Hematopoietic multipotent progenitor cell (in vitro differentiated cells): ENCODE measurements at places on chromosomes 6 and 20. TPM values are rescaled to one million over a fixed set of nuclear protein-coding genes. Genes with fewer than 3 reads are reported as not detected.
A peak's percentile ranks its signal among the peaks of the same experiment; 100 is the strongest.

Gene GSTA3
- total RNA-seq, result not detected

DNA sequence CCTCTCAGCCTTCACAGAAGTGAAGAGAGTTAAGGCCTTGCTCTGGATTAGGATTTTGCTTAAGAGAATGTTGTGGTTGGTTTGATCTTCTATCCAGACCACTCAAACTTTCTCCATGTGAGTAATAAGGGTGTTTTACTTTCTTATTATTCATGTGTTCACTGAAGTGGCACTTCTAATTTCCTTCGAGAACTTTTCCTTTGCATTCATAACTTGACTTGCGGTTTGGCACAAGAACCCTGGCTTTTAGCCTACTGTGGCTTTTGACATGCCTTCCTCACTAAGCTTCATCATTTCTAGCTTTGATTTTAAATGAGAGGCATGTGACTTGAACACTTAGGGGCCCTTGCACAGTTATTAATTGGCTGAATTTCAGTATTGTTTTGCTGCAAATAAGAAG is 166.1 kb upstream of the OPRM1 start:
- no peak for DNase-seq

- no peak for DNase-seq
Measured at GRCh38 chr6:3726421-3726820, 25.1 kb downstream of the PXDC1 start.

- no peak for DNase-seq
Measured at GRCh38 chr20:63611646-63612045, 15.3 kb downstream of the GMEB2 start.

GRCh38 chr6:118660218-118660569 is 8.8 kb upstream of the CEP85L start:
- peak; percentile 44 for DNase-seq

- no peak for DNase-seq
Measured at GRCh38 chr20:38414769-38415450, 20.2 kb downstream of the SNHG17 start.

Gene CNR1
- total RNA-seq, result under 0.01 TPM

- no peak for DNase-seq
Measured at GRCh38 chr6:26200918-26201721, 113.9 kb downstream of the HFE start.

DNA sequence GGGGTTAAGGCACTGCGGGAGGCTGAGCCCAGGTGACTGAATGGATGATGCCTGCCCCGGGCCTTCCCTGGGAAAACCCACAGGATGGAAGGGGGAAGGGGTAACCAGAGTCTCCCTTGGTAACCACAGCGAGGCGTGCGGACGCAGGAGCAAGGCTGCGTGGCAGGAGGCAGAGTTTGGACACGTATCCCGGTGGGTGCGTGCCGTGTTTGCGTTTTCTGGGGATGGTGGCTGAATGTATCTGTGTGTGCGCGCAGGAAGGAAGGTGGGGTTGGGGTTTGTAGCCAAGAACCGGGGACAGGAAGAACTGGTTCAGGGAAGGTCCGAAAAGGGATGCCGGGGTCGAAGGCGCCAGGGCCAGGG is 1.8 kb downstream of the MDGA1 start:
- no peak for DNase-seq

DNA sequence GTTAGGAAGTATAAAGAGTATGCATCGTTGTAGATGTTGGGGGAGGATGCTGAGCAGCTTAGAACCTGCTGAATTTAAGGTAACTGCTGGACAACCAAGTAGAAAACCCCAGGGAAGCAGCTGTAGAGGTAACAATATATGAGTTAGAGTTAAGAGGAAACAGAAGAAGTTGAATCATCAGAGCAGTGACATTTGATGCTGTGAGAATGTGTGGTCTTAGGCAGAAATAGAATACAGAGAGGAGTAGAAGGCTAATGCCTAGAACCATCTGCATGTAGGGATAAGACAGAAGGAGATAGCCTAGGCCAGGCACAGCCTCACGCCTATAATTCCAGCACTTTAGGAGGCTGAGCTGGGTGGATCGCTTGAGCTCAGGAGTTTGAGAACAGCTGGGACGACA is 22.6 kb upstream of the DYNLRB1 start:
- DNase-seq, result no peak

DNA sequence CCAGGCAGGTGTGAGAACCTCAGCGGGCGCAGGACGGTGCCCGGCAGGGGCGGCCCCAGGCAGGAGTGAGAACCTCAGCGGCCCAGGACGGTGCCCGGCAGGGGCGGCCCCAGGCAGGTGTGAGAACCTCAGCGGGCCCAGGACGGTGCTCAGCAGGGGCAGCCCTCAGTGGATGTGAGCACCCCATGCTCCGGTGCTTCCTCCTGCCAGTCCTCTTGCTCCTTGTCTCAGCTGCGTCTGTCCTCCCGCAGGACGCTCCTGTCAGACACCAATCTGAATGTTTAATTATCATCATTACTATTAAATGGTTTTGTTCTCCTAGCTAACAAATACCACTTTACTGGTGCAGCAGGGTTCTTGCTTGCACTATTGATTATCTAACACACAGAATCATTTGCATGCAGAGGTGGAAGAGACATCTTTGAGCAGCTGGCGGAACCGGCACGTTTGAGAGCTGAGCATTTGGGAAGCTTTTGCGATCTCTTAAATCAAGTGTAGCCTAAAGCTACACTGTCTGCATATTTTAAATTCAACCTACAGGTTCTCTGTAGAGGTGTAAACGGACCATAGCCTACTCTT is 39.4 kb upstream of the DACT2 start:
- no peak for DNase-seq

- no peak for DNase-seq
Measured at GRCh38 chr20:23456873-23457272, 4.2 kb upstream of the CST11 start.

Gene CCN5
- under 0.01 TPM for total RNA-seq

GRCh38 chr6:88856566-88856965 is 106.9 kb downstream of the RNGTT start:
- DNase-seq, result no peak

Gene KIAA0408
- total RNA-seq, result under 0.01 TPM

GRCh38 chr6:163530406-163530805 is 115.9 kb downstream of the QKI start:
- DNase-seq, result no peak

GRCh38 chr20:57195469-57196100 is 70.9 kb downstream of the BMP7 start:
- no peak for DNase-seq

Gene C2
- total RNA-seq, result 0.54 TPM

Gene C6orf141
- total RNA-seq, result 1.3 TPM

Gene COL12A1
- under 0.01 TPM for total RNA-seq

DNA sequence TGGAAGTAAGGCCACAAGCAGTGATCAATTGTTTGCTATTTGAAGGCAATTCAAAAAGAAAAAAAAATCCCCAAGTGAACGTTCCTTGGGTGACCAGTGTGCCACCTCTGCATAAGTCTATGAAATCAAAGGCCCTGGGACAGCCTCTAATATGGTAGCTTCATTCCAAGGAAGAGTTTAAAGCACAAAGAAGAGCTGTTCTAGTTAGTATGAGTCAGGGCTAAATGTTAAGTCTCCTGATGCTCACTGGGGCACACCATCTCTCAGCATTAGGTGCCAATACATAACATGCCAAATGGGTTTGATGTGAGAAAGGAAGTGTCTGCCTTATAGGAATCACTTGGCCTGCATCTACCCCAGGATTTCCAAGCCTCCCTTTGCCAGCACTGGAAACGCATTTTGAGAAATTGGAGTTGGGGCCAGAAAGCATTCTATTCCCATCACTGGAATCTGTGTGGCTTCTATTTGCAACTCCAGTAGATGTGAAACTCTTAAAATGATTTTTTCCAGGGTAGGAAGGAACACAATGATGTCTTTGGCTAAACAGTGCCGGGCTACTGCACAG is 13.0 kb downstream of the UNC5CL start:
- no peak for DNase-seq

Gene LY86
- total RNA-seq, result 2.2 TPM

- peak; percentile 39 for DNase-seq
Measured at GRCh38 chr6:108841377-108841855, 6.8 kb upstream of the ARMC2 start.

GRCh38 chr20:41095110-41095969 is 42.0 kb upstream of the PLCG1 start:
- peak; percentile 65 for DNase-seq

- no peak for DNase-seq
Measured at GRCh38 chr6:11179419-11180202, 52.9 kb downstream of the NEDD9 start.

Gene PHACTR3
- under 0.01 TPM for total RNA-seq

Gene NT5E
- under 0.01 TPM for total RNA-seq

Gene RIN2
- total RNA-seq, result 6.5 TPM

- DNase-seq, result no peak
Measured at GRCh38 chr20:33910529-33911327, 83.0 kb upstream of the RALY start.

DNA sequence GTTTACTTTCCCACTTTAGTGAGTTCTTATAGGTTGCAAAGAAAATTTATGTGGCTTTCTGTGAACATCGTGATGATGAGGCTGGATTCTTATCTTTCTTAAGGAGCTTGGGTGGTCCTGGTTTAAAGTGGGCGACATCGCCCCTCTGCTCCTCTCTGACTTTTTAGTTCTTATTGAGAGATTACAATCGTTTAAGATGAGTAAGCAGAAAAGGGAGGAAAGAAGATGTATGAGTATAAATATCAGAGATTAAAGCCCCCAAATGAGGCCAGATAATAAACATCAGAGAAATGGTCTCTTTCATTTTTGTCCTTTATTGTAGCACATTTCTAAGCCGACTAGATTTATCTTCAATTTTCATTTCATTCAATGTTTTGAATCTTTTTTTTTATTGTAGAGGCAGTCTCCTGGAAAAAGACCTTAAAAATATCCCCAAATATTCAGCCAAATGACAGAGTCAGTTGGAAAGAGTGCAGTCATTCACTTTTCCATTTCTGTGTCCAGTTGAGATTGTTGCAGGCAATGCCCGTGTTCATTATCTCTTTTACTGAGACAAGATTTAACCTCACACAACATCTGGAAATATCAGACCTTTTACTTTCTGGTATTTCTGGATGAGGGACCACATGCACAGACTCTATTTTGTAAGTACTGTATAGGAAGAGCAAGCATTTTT is 62.0 kb upstream of the PDE7B start:
- no peak for DNase-seq

Gene SUMO4
- total RNA-seq, result 4.3 TPM

GRCh38 chr6:89387516-89388201 is 24.4 kb downstream of the RRAGD start:
- no peak for DNase-seq

Gene CST2
- total RNA-seq, result not detected

DNA sequence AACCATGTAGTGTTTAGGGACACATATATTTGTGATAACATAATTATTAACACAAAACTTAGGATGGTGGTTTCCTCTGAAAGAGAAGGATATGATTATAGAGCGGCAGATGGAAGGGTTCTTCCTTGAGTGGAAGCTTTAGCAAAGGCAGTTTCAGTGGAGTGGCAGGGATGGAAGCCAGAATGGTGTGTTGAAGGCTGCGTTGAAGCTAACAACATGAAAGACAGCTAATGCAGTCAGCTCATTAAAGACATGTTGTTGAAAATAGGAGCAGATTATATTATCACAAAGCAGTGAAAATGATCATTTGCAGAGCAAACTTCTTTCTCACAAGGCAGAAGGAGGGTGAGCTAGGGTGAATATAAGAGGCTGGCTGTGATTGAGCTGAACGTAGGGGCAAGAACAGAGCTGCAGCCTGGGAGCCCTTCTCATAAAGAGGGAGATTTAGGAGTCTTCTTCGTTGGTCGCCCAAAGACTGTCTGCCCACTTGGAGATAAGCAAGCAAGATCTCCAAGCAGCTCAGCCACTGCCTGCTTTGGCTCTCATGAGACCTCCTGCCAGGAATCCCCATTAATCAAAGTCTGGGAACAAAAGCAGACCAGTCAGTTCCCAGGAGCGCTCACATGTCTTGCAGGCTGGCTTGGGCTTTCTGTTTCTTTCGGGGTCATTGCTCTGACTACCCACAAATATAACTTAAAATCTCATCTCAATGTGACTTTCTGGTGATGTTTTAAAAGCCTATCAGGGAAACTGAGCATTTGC is 2.6 kb upstream of the ANKRD6 start:
- DNase-seq, result no peak

DNA sequence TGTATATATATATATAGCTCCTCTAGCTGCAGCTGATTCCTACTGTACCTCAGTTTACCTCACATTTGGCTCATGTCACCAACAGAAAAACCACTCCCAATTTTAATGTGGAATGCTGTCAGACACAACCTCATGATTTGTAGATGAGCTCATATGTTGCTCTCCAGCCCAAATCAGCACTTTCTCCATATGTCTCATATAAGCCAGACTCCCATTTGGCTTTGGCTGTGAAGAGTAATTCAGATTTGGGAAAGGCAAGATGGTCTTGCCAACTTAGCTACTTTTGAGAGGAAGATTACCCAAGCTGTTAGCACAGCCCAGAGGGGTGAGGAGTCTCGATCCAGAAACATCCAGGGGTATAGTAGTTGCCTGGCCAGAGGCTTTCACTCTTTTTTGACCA is 342.2 kb upstream of the NT5E start:
- no peak for DNase-seq

Gene CAP2
- under 0.01 TPM for total RNA-seq

Gene TREML4
- total RNA-seq, result not detected

DNA sequence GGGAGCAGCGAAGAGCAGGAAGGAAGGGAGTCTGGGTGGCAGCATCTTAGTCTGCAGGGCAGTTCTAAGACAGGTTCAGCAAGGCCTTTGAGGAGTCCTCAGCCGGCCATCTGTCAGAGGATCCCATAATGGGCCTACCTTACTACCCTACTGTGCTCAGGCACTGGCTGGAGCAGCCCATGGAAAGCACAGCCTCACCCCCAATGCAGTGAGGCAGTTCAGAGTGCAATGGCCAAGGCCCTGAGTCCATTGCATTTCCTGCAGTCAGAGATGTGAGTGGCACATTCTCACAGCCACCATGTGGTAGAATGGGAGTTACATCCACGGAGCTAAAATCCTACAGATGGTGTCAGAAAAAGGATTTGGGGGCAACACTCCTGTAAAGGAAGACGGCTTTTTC is 19.4 kb upstream of the OVOL2 start:
- DNase-seq, result no peak

Gene PNLDC1
- total RNA-seq, result not detected

Gene GABRR1
- total RNA-seq, result not detected

Gene SMOC2
- under 0.01 TPM for total RNA-seq

- DNase-seq, result peak; percentile 73
Measured at GRCh38 chr6:38973178-38974057, 75.2 kb upstream of the GLP1R start.

- no peak for DNase-seq
Measured at GRCh38 chr6:138645976-138646640, 127.5 kb upstream of the CCDC28A start.

Gene LHFPL5
- not detected for total RNA-seq

- no peak for DNase-seq
Measured at GRCh38 chr6:108739496-108740330, 108.5 kb upstream of the ARMC2 start.

DNA sequence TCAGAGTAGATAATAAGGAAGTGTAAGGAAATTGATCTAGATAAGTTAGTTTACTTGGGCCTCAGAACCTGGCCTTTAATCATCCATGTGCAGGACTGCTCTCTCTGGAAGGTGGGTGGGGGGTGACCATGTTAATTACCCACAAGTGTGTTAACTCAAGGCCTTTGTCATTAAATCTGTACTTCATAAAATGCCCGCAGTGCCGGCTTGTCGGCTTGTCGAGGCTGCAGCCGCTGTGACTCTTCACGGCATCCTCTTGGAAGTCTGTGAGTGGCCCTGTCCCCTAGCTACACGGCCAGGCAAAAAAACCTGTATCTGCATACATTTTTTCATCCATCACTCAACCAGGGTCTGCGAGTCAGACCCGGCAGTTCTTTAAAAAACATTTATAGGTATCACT is 70.9 kb upstream of the ASCC3 start:
- DNase-seq, result no peak

GRCh38 chr6:46985943-46986342 is 56.2 kb downstream of the ADGRF1 start:
- no peak for DNase-seq
